NCI-H345 (cell line): ENCODE measurements at places on chromosomes 11 and 22.

DNA sequence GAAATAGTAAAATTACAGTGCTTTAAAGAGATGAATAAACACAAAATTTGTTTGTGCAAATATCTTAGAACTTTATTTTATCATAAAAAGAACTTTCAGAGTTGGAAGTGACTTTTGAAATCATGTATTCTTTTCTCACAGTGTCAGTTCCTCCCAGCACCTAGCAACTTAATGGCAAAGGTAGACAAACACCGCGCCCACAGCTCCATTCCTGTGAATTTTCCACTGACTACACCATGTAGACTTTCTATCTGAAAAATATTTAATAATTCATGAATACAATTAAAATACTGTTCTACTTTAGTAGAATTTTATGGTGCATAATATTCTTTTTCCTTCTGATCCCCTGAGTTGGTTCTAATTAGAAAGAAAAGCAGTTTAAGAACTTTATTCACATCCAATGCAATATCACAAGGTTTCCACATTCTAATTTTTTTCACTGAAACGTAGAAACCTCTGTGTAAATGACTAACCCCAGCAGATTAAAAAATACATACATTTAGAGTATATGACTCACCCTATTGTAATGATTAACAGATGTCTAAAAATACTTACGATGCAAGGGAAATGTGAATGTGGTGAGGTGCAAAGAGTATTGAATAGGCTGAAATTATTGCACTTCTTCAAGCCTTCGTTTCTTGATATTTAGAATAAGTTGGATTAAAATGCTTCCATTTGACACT lies 218.2 kb upstream of the CCDC179 start:
- no peak for DNase-seq

DNA sequence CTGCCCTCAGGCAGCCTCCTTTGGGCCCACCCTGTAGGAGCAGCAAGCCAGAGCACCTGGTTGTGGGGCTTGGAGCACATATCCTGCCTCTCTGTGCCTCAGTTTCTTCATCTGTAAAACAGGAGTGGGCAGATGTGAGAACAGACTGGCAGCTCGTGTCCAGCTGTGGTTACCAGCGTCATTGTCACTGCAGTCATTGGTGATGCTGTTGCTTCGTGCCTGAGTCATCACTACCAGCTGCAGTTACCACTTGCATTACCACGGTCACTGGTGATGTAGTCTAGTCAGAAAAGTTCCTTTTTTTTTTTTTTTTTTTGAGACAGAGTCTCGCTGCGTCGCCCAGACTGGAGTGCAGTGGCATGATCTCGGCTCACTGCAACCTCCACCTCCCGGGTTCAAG lies 20.4 kb downstream of the RSPH14 start:
- DNase-seq: no peak

GRCh38 chr11:10042699-10043098 lies 251.3 kb downstream of the SBF2 start:
- DNase-seq: no peak

- DNase-seq: no peak
These were observed 246.2 kb downstream of the NTM start for GRCh38 chr11:131616481-131617140.

- DNase-seq: peak; percentile 24
These were observed 589.5 kb downstream of the OPCML start for GRCh38 chr11:132942611-132943356.

DNA sequence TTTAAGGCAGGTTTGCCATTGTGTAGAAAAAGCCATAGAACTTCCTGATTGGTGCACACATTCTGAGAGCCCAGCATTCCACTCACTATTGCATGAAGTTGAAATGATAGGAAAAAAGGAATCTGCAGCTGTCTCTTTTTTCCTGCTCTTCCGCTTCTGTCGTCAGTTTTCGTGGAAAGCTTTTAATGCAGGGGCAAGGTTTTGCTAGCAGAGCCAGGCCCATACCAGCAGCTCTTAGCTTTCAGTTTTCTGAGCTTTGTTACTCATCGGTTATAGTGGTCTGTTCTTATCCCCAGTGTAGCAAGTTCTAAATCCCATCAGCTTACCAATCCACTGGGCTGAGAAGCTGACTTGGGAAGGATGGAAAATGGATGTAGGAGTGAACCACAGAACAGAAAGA lies 162.9 kb upstream of the TTC12 start:
- DNase-seq: no peak

DNA sequence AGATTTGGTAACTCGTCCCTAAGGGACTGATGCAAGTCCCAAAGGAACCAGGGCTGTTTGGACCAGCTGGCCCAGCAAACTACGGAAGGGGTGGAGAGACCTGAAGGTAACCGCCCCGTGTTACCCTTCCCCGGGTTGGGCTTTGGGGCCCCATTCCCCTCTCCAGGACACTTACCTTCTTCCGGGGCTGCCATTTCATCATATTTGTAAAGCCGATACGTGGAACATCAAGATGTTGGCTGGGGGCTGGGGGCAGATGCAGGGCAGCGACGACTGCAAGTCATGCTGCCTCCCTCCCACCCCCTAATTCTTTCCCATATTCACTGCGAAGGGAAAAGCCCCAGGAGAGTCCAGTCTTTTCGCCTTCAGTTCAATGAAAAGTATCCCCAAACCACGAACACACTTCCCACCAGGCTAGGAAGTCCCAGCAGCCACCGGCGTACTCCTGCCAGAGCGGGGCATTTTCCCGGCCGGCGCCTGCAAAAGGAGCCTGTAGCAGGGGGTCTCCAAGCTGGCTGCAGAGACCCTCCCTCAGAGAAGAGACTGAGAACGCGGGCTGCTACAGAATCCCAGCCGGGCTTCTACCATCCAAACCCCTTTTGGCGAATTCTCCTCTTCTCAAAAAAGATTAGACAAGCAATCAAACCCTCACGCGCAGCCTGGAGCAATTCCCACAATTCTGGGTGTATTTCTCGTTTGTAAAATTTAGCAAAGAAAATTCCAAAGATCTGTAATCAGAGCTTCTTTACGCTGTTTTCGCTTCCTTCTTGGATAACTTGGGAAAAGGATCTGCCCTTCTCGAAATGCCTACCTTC lies 236.7 kb downstream of the TTC28 start:
- DNase-seq: no peak

GRCh38 chr11:94558932-94559331 lies 8.2 kb upstream of the PIWIL4 start:
- no peak for DNase-seq

- peak; percentile 84 for DNase-seq
These were observed 56.8 kb downstream of the CD6 start for GRCh38 chr11:61028135-61028729.

- DNase-seq: no peak
These were observed 7.9 kb upstream of the BID start for GRCh38 chr22:17782158-17782557.

DNA sequence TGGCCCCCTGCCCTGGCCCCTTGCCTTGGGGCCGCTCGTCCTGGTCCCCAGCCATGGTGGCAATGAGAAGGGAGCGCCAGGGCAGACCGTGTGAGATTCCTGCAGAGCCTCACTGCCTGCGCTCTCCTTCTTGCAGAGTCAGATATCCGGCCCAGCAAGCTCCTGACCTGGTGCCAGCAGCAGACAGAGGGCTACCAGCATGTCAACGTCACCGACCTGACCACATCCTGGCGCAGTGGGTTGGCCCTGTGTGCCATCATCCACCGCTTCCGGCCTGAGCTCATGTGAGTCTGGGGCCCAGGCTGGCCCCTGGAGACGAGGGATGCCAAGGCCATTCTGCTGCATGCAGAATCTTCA lies 114.1 kb downstream of the MICAL2 start:
- no peak for DNase-seq

- DNase-seq: peak; percentile 20
These were observed 339.2 kb downstream of the TENM4 start for GRCh38 chr11:79101656-79102055.

- no peak for DNase-seq
These were observed 1.6 kb downstream of the APOL2 start for GRCh38 chr22:36237462-36238372.

DNA sequence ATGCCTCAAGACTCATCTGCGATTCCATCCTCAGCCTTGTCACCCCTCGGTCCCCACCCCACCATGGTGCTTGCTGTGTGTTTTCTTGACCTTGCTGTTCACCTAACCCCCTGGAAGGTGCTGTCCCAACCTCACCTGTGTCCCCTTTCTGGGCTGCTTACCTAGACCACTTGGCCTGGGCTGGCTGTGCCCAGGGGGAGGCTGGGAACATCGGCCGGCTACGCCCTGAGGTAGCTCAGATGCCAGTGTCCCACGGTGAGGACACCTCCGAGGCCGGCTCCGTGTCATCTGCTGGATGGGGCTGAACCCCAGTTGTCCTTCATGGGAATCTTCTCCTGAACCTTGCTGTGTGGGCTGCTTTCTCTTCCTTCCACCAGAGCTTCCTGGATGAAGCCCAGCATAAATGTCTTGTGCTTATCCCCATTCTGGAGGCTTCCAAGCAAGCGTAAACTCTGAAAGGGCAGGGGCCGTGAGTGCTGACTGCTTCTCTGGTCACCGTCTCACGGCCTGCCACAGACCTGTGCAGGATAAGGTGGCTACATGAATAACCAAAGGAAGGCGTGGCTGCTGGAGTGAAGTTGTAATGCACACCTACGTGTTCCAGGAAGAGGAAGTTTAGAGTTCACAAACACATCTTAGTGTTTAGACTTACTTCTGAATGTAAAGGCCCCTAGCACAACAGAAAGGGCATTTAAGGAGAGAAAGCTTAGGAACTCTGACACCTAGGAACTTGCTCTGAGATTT lies 724.3 kb downstream of the TBC1D22A start:
- no peak for DNase-seq

- DNase-seq: no peak
These were observed 46.2 kb downstream of the FAM83F start for GRCh38 chr22:40040927-40041326.

- DNase-seq: no peak
These were observed 116.1 kb downstream of the UVRAG start for GRCh38 chr11:75931124-75931523.

- DNase-seq: no peak
These were observed 16.0 kb downstream of the TRIM3 start for GRCh38 chr11:6457581-6458320.

- no peak for DNase-seq
These were observed 82.8 kb upstream of the OR5AK2 start for GRCh38 chr11:56905936-56906335.

- DNase-seq: no peak
These were observed 984.0 kb downstream of the BRD1 start for GRCh38 chr22:48843640-48844039.

- DNase-seq: no peak
These were observed 16.5 kb upstream of the SHISAL1 start for GRCh38 chr22:44329179-44329796.

- DNase-seq: peak; percentile 38
These were observed 482.1 kb upstream of the ANO5 start for GRCh38 chr11:21710809-21711208.

GRCh38 chr22:45238957-45239680 lies 1.6 kb downstream of the KIAA0930 start:
- peak; percentile 6 for DNase-seq

DNA sequence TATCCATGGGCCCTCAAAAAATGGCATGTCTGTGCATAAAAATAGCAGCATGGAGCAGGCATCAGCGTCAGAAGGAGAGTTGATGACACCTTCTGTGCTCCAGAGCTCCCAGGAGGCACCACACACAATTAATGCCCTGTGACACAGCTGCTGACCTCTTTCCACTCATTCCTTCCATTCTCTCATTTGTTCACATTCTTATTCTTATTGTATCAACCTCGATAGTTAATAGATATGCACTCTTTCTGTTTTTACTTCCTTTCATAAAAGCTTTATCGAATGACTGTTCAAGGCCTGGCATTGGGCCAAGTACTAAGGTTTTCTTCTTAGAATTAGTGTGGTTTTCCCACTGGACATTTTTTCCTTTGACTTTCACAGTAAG lies 266.0 kb upstream of the MTNR1B start:
- no peak for DNase-seq

GRCh38 chr22:37953062-37953436 lies 352 bp downstream of the C22orf23 start:
- DNase-seq: no peak

DNA sequence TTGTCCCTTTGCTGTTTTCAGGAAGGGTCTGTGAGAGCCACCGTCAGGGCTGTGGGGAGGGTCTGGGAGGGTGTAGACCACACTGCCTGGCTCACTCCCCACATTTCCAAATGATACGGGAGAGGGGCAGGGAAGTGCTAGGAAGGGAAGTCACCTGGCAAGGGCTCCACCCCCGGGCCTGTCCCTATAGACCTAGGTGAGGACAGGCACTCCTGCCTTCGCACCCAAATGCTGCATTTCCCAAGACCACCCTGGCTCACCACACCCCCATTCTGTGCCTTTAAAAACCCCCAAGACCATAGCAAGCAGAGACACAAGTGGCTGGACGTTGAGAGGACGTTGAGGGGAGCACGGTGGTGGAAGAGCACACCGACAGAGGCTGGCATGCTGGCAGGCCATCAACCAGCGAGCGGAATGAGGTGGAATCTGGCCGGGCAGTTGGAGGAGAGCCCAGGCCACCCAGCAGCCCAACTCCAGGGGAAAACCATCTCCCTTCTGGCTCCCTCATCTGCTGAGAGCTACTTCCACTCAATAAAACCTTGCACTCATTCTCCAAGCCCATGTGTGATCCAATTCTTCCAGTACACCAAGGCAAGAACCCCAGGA lies 45.7 kb downstream of the GNB1L start:
- DNase-seq: no peak

GRCh38 chr22:25488244-25489020 lies 76.0 kb upstream of the GRK3 start:
- DNase-seq: peak; percentile 59

DNA sequence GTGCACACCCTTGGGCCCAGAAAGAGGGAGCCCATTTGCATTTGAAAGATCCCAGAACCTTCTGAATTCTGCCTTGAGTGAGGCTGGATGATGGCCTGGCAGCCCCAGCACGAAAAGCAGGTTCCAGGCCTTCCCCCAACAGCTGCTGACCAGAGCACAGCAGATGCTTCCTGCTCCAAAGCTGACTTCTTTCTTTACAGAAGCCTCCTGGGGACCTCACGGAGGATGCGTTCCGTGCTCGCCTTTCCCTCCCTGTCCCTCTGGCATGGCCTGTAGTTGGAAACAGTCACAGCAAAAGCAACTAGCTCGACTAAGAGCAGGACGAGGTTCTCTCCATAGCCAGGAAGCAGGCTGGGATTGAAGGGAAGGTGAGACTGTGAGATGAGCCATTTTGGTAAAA lies 107.7 kb upstream of the B3GAT1 start:
- no peak for DNase-seq

DNA sequence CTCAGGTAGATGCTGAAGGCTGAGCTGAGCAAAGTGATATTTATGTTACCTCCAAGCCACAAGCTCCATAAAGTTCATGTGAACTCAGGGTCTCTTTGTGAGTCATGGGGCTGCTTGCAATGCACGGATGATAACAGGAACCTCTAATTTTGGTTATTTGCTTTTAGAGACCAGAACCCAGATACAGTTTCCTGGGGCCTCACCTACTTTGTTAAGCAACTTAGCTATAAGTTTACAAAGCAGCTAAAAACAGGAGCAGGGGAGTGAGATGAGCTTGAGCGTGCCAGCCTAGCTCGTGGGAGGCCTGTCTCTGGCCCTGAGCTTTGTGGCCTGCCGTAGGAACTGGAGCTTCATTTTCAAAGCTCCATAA lies 29.2 kb downstream of the SREBF2 start:
- DNase-seq: no peak

GRCh38 chr11:70174547-70175235 lies 28.4 kb upstream of the FADD start:
- peak; percentile 66 for DNase-seq
